ENCODE measurements at places on chromosomes 6 and 20.

- DNase-seq = no peak
Measured at GRCh38 chr6:159756508-159756907, 5.3 kb upstream of the ACAT2 start.

DNA sequence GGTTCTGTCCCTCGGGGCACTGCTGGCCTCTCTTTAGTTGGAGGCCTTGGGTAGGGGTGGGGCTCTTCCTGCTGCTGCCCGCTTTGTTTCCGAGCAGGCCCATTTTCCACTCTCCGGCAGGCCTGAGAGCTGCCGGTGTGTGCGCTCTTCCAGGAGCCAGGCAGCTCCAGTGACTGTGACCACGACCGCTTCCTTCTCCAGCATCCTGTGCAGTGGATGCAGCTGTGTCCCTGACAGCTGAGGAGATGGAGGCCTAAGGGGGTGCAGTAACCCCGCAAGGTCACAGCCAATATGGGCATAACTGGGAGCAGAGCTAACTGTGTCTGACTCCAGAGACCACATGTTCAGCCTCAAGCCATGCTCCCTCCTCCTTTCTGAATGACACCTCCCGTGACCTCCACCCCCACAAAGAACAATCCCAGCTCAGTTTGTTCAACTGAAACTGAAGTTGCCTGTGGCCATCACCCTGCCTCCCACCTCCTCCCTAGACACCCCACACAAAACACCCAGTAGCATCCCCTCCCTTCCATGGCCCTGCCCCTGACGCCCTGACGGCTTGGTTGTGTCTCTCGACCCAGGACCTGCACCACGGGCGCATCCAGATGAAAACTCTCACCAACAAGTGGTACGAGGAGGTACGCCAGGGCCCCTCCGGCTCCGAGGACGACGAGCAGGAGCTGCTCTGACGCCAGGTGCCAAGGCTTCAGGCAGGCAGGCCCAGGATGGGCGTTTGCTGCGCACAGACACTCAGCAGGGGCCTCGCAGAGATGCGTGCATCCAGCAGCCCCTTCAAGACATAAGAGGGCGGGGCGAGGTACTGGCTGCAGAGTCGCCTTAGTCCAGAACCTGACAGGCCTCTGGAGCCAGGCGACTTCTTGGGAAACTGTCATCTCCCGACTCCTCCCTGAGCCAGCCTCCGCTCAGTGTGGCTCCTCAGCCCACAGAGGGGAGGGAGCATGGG is 27.8 kb downstream of the SPATA2 start:
- no peak for DNase-seq

DNA sequence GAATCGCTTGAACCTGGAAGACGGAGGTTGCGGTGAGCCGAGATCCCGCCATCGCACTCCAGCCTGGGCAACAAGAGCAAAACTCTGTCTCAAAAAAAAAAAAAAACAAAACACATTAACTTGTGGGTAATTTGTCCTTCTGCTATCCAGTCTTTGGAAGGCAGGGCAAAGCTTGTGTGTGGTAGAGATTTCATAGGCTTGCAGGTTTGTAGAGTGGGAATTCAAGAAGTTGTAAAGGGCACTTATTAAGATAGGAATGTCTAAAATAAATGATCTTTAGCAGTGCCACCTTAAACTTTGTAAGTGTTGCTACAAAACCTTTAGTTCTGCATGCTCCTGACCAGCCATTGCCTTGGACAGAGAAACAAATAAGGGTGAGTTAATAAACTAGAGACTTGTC is 8.4 kb downstream of the VAPB start:
- DNase-seq = no peak

- DNase-seq = peak; percentile 35
Measured at GRCh38 chr20:9344083-9344920, 170.1 kb upstream of the LAMP5 start.

DNA sequence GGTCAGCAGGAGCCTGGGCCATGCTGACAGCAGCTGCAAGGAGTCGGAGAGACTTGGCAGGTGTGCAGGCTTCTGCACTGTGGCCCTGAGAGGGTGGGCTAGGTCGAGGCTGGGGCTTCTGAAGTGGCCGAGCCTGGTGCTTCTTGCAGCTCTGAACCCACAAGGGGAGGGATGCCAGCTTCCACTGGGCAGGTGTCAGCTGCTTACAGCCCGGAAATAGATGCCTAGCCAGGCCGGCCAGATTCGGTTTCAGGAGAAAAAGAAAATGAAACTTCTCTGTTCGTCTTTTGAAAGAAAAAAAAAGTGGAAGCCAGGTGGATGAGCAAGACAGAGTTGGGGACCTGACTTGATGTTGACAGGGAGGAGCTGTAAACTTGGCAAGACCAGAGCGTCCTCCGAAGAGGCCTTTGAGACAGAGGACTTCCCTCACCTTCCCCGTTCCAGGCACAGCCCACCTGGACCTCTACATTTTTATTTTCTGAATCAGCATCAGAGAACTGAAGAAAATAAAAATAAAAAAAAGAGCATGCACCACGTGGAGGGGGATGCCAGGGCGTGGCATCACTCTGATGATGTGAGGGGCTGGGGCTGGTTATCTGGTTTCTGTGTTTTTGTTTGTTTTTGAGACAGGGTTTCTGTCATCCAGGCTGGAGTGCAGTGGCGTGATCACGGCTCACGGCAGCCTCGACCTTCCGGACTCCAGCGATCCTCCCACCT is at the start of gene ZBP1:
ZBP1 (minus strand) TSS at position 153 of the 717 bp plus-strand sequence; CDS start at position 22, 131 bp downstream.
- DNase-seq = peak; percentile 42

- no peak for DNase-seq
Measured at GRCh38 chr6:145544041-145544440, 191.3 kb downstream of the EPM2A start.

DNA sequence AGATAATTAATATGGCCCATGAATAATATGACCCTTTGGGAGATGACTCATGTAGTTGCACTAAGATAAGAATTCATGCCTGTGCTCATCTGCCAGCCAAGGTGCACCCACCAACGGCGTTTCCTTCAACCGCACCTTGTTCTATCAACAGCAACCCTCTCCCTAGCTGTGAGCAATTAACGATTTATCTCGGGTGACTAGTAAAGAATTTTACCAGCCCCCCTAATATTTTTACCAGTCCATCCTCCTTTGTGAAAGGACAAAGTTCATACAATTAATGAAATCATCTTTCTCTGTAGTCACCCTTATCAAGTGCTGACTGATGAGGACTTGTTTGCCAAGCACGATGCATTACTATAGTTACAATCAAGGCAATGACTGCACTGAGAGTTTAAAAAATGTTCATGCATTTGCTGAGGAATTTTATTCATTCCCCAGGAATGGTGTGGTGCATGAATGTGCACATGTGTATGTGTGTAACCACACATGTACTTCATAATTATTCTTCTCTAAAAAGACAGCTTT is 118.7 kb downstream of the SMOC2 start:
- no peak for DNase-seq

DNA sequence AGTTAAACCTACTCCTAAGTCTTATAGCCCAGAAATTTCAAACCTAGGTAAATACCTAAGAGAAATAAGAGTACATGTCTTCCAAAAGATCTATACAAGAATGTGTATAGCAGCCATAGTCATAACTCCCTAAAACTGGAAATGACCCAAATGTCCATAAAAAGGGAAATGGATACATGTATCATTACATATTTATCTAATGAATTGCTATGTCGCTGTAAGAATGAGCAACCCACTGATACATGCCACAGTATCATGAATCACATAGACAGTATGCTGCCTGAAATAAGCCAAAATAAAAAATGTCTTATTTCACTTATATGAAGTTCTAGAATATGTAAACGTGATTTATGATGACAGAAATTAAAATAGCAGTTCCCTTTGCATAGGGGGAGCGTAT is 679.5 kb downstream of the MAFB start:
- no peak for DNase-seq

DNA sequence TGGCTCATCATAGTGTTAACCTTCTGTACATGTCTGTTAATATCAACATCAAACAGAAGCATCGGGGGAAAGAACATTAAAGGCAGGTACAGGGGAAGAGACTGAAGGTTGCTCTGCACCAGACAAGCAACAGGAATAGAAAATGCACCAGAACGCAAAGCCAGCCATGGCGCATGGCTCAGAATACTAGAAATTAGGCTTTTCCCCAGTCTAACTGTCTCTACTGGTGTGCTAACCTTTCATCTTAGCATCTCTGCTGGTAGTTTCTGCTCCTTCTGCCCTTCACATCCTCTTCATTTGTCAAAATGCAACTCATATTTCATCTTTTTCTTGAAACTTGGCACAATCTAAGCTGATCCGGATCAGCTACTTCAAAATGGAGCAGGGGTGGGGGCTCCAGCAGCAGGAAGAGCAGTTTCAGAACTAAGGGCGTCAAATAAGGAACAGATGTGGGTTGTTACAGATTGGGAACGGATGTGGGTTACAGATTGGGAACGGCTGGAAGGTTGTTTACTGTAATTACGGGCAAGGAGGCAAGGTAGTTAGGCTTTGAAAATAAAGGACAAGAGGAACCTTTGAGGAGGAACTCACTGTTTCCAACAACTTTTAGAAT is 13.1 kb upstream of the RNASET2 start:
- no peak for DNase-seq

DNA sequence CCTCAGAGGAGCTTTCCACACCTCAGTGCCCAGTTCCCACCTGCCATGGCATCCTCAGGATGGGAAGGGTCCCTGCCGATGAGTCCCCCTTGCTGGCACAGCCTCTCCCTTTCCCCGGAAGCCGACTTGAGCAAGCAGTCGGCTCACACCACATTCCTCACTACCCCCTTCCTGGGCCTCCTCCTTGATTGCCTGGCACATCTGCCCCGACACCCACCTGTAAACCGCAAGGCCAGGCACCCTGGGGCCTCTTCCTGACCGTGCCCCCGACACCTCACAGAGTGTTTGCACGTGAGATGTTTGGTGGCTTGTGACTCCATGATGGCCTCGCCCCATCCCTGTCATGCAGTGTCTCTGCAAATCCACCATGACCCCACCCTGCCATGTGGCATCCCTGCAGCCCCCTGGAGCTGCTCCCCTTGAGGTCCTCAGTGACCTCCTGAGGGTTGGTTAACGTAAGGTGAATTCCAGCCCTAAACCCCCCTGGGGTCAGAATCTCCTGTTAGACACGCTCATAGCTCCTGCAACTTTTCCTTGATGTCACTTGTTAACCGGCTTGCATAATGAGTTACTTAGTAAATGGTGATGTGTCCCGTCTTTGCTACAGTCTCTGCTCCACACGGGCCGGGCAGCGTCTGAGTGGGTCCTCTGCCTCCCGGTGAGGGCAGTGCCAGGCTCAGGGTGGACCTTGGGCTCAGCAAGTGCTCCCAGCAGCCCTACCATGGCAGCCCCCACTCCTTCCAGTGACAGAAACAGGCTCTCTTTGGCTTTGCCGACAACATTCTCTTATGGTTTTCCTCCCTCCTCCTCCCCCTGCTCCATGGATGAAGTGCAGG is 115.9 kb upstream of the FRMD1 start:
- DNase-seq = no peak
